ENCODE measurements at places on chromosomes 6 and 20. TPM values are rescaled to one million over a fixed set of nuclear protein-coding genes. Genes with fewer than 3 reads are reported as not detected.

- no peaks in the 10 kb centered on the region for H3K4me1 ChIP-seq
- H3K27me3 ChIP-seq: peaks cover 4% of the 10 kb centered on the region
- H3K27ac ChIP-seq: no peak overlapping the region
- H3K4me3 ChIP-seq: no peak overlapping the region
- no peak for DNase-seq
Observed at GRCh38 chr6:88179692-88180091, 13.5 kb upstream of the CNR1 start.

Gene BFSP1
- 0.76 TPM for total RNA-seq

DNA sequence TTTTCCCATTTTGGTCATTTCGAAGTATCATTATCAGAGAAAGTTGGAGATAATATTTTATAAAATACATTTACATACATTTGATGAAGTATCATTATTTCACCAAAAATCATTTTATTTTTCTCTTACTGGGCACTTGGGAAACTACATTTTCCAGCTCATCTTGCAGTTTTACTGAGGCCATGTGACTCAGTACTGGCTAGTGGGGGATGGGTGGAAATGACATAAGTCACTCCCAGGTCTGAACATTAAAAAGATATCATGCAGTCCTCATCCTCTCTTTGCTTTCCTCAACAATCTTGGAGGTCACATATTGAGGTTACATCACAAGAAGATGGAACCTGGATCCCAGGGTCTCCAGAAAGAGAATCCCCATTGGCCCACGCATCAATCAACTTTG, 84.1 kb downstream of the CD24 start:
- H3K4me1 ChIP-seq: no peaks in the 10 kb centered on the region
- peaks cover 5% of the 10 kb centered on the region for H3K27me3 ChIP-seq
- no peak for DNase-seq
- H3K27ac ChIP-seq: no peak overlapping the region
- no peaks in the 10 kb centered on the region for H3K36me3 ChIP-seq

Gene CAP2
- not detected for total RNA-seq

GRCh38 chr6:105235155-105235554, 55.3 kb upstream of the POPDC3 start:
- no peak overlapping the region for H3K4me3 ChIP-seq
- no peaks in the 10 kb centered on the region for H3K4me1 ChIP-seq
- no peaks in the 10 kb centered on the region for H3K36me3 ChIP-seq
- no peak for DNase-seq
- H3K27ac ChIP-seq: no peak overlapping the region

- H3K4me1 ChIP-seq: peaks cover 39% of the 10 kb centered on the region
- peak overlapping the region; percentile 5 for H3K27ac ChIP-seq
- no peak overlapping the region for H3K4me3 ChIP-seq
- H3K36me3 ChIP-seq: peaks cover 19% of the 10 kb centered on the region
- H3K27me3 ChIP-seq: no peaks in the 10 kb centered on the region
- DNase-seq: peak; percentile 41
Observed at GRCh38 chr6:134938896-134939295, 11.0 kb downstream of the ALDH8A1 start.

Gene CDH22
- total RNA-seq: not detected

DNA sequence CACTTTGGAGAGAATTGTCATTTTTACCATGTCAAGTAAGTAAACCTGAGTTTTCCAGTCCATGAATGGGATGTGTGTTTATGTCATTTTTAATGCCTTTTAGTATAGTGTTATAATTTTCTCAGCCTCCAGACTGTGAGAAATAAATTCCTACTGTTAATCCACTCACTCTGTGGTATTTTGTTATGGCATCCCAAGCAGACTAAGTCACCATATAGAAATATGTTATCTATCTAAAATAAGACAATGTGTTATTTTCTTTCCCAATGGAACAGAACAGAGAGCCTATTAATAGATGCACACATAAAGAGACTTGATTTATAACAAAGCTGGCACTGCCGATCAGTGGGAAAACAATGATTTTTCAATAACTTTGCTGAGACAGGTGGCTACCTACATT, 70.2 kb upstream of the SLC4A11 start:
- no peak overlapping the region for H3K4me3 ChIP-seq
- no peak for DNase-seq
- H3K4me1 ChIP-seq: peaks cover 10% of the 10 kb centered on the region
- H3K36me3 ChIP-seq: no peaks in the 10 kb centered on the region
- H3K27me3 ChIP-seq: peaks cover 3% of the 10 kb centered on the region

DNA sequence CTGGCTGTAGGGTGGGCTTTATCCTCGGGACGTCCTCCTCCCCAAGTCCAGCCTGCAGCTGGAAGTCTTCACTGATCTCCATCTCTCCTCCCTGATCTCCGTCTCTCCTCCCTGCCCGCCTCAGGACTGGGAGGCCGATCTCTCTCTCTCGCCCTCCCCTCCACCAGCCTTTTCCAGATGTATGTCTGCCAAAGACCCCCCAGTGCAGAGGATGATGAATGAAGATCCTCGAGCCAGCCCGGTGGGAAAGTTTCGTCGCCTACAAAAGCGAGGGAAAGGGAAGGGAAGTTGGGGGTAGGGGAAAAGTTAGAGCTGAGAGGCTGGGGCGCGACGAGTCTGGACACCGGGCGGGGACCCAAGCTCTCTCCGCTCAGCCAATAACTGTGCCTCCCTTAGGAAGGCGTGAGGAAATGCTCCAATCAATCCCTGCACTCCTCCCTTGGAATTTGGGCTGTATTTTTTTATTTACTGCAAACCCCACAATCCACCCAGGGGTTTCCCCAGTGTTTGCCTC, 595 bp upstream of the SRF start:
- peaks cover 11% of the 10 kb centered on the region for H3K36me3 ChIP-seq
- H3K27me3 ChIP-seq: peaks cover 7% of the 10 kb centered on the region
- DNase-seq: no peak
- H3K4me1 ChIP-seq: peaks cover 43% of the 10 kb centered on the region
- peak overlapping the region; percentile 93 for H3K27ac ChIP-seq

Gene ECT2L
- not detected for total RNA-seq

DNA sequence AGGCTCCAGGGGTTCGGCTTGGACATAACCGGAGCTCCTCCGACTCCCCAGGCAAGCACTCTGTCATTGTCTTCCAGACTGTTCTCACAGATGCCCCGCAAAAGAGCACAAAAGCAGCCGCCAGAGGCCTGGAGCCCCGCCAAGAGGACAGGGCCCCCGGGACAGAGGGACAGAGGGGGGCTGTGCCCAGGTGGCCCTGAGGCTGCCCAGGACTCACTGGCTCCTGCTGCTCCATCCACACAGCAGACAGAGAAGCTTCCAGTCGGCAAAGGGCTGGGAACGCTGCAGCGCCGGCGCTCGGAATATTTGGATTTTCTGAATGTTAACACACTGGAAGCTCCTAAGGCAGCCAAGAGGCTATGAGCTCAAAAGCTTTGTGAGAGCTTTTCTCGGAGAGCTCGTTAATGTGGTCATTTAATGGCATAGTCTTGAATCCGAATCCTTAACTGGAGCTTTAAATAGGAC, 68.0 kb upstream of the QKI start:
- DNase-seq: no peak
- H3K4me1 ChIP-seq: no peaks in the 10 kb centered on the region
- no peaks in the 10 kb centered on the region for H3K27me3 ChIP-seq
- no peak overlapping the region for H3K27ac ChIP-seq

DNA sequence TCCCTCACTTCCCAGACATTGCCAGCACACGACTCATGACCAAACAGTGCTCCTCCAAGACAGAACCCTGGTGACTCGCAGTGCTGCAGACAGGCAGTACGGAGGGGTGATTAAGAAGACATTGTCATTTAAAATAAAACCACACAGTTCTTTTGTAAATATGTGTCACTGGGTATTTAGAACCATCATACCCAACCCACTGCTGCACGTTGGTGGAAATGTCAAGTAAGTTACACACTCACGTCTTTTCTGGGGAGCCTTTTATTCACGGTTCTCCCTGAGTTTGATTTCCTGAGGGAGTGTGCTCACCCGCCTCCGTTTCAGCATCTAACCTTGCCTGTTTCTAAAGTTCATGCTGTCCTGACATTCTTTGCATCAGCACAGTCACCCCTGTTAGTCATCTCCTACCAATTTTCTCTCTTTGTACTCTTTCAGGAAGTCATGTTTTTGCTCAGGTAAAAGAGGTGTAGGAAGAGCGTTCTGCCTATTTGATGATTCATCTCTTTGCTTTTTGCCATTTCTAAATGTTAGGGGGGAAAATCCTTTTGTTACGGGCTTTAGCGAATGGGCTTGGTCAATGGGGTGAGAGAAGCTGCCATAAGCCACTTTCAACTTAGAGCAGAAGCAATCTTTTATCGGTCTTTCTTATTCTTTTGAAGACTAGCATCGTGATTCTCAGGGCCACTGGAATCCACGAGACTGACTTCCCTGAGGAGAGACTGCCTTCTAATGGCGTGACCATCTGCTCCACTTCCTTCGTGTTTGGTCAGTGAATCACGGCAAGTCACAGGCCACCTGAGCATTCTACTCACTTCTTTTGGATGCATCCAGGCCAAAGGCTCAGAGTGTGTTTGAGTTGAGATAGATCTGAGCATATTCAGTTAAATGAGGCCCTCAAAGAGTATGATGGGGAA, 512.8 kb upstream of the JARID2 start:
- H3K4me3 ChIP-seq: peak overlapping the region; percentile 36
- H3K4me1 ChIP-seq: peaks cover 88% of the 10 kb centered on the region
- H3K36me3 ChIP-seq: peaks cover 12% of the 10 kb centered on the region
- peak; percentile 37 for DNase-seq
- H3K27ac ChIP-seq: peak overlapping the region; percentile 94

GRCh38 chr6:88566746-88567534, 396.5 kb downstream of the RNGTT start:
- no peak for DNase-seq
- H3K27ac ChIP-seq: no peak overlapping the region
- H3K4me1 ChIP-seq: no peaks in the 10 kb centered on the region
- H3K36me3 ChIP-seq: no peaks in the 10 kb centered on the region
- H3K27me3 ChIP-seq: no peaks in the 10 kb centered on the region

GRCh38 chr6:16855460-16855859, 94.2 kb upstream of the ATXN1 start:
- H3K4me3 ChIP-seq: no peak overlapping the region
- peaks cover 2% of the 10 kb centered on the region for H3K36me3 ChIP-seq
- H3K27me3 ChIP-seq: peaks cover 11% of the 10 kb centered on the region
- no peak for DNase-seq

Gene RAB32
- 1.3 TPM for total RNA-seq

- H3K4me1 ChIP-seq: no peaks in the 10 kb centered on the region
- no peak for DNase-seq
- no peak overlapping the region for H3K4me3 ChIP-seq
- H3K27ac ChIP-seq: no peak overlapping the region
- H3K27me3 ChIP-seq: peaks cover 16% of the 10 kb centered on the region
Observed at GRCh38 chr20:21063276-21063675, 42.9 kb downstream of the LINC00237 start.

Gene LTB
- total RNA-seq: 270 TPM

DNA sequence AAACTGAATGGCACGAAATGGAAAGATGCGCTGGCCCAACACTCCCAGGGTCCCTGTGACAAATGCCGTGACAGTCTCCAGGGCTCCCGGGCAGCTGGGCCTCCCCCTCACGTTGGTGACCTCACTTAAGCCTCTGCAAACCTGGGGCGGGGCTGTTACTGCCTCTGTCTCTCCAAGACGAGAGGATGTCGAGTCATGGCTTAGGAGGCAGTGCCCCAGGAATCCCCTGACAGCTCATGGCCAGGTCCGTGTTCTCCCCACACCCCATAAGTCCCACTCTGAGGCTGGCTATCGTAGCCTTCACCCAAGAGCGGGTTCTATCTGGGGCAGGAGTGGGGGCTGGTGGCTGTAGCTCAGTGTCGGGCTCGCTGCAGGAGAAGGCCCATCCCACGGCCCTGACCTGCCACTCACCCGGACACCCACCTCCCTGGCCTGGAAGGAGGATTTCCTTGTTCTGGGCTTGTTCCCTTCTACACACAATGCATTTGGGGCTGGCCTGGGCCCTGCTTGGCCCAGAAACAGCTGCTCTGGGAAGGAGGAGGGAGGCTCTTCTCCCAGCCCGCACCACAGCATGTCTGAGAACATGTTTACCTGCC, 5.6 kb upstream of the RPS21 start:
- H3K4me1 ChIP-seq: peaks cover 17% of the 10 kb centered on the region
- H3K4me3 ChIP-seq: no peak overlapping the region
- H3K27ac ChIP-seq: no peak overlapping the region
- DNase-seq: no peak
- H3K27me3 ChIP-seq: no peaks in the 10 kb centered on the region

GRCh38 chr20:16601047-16601446, 27.8 kb upstream of the KIF16B start:
- no peak overlapping the region for H3K4me3 ChIP-seq
- H3K36me3 ChIP-seq: no peaks in the 10 kb centered on the region
- H3K27ac ChIP-seq: no peak overlapping the region
- peaks cover 5% of the 10 kb centered on the region for H3K4me1 ChIP-seq
- peaks cover 6% of the 10 kb centered on the region for H3K27me3 ChIP-seq
- DNase-seq: no peak

GRCh38 chr6:11431455-11431937, 106.1 kb upstream of the TMEM170B start:
- DNase-seq: no peak
- no peak overlapping the region for H3K4me3 ChIP-seq
- H3K36me3 ChIP-seq: peaks cover 3% of the 10 kb centered on the region
- no peaks in the 10 kb centered on the region for H3K27me3 ChIP-seq
- no peak overlapping the region for H3K27ac ChIP-seq
- H3K4me1 ChIP-seq: peaks cover 30% of the 10 kb centered on the region

Gene OR12D3
- total RNA-seq: not detected

DNA sequence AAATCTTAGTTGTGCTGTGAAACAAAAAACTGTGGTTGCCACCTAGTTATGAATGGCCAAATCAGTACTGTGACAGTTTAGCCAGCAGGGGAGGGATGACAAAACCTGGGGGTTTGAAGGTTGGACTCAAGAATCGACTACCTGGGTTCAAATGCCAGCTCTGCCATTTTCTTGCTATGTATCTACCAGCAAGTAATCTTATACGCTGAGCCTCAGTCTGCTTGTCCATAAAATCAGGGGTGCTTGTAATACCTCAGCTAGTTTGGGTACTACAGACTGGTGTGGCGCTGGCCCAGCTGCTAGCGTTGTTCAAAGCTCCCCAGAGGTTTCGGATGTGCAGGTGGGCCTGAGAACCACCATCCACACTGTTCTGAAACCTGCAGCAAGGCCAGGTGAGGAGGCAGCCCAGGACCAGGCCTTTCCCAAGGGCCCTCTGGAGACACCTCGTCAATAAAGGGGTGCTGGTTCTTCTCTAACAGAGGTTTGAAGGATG, 40.4 kb downstream of the TRAM2 start:
- DNase-seq: no peak
- H3K36me3 ChIP-seq: peaks cover 2% of the 10 kb centered on the region
- H3K4me1 ChIP-seq: peaks cover 38% of the 10 kb centered on the region

- peaks cover 42% of the 10 kb centered on the region for H3K4me1 ChIP-seq
- no peak for DNase-seq
- peak overlapping the region; percentile 65 for H3K4me3 ChIP-seq
- H3K27ac ChIP-seq: peak overlapping the region; percentile 76
- H3K36me3 ChIP-seq: peaks cover 2% of the 10 kb centered on the region
Observed at GRCh38 chr6:38714239-38715015, 684 bp upstream of the DNAH8 start.

Gene ENTPD6
- 43.5 TPM for total RNA-seq

Gene NR2E1
- not detected for total RNA-seq

DNA sequence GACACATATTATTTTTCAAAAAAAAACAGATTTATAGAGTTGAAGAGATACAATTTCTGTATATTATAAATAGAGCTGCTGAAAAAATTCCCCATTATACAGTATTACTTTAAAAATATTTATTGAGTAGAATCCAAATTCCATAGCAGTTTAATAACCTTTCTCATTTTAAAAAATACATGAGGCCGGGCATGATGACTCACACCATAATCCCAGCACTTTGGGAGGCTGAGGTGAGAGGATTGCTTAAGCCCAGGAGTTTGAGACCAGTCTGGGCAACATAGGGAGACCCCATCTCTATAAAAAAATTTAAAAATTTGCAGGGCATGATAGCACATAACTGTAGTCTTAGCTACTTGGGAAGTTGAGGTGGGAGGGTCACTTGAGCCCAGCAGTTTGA, 13.0 kb downstream of the ATRN start:
- no peak overlapping the region for H3K4me3 ChIP-seq
- no peak for DNase-seq
- no peaks in the 10 kb centered on the region for H3K27me3 ChIP-seq
- no peaks in the 10 kb centered on the region for H3K4me1 ChIP-seq

Measured in activated T-helper 1 cell treated with anti-CD3 and anti-CD28 coated beads, Interleukin-12 subunit alpha, Interleukin-12 subunit beta, Interleukin-2, Interleukin-4 antibody, amounts not matched to agents 30 ng/mL and 10 ng/mL and 1 ng/mL, durations not matched to agents 14 hours and 24 hours and 36 hours (primary cell).